NCI-H1694 (cell line): ENCODE measurements at places on chromosomes 3 and 15.

- DNase-seq = no peak
Measured at GRCh38 chr3:27714146-27714526, 8.0 kb downstream of the EOMES start.

- DNase-seq = no peak
Measured at GRCh38 chr15:31304751-31305365, 21.8 kb upstream of the KLF13 start.

GRCh38 chr3:185680231-185680630 is 94.1 kb downstream of the SENP2 start:
- no peak for DNase-seq

GRCh38 chr3:27712136-27713077 is 9.7 kb downstream of the EOMES start:
- DNase-seq = peak; percentile 1

GRCh38 chr3:124203292-124203691 is 211.4 kb upstream of the ROPN1 start:
- DNase-seq = no peak
